ENCODE measurements at places on chromosomes 2 and 18.

DNA sequence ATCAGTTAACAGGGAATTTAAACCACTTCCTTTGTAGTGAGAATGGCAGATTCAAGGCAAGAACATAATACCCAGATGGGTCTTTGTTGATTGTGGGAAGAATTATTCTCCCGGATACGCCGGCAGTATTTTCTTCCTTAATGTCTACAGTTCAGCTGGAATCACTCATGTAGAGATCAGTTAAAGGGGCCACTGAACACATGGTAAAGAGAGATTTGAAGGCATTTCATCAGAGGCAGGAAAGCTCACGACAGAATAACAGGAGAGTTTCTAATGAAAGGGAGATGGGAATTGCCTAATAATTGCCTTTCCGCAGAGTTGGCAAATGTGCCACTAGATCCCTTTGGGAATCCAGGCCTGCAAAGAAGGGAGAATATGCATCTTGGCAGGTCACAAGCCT, 327.7 kb upstream of the ZNF804A start:
- no peak for DNase-seq

- DNase-seq, result peak; percentile 65
Observed at GRCh38 chr2:20650877-20651730, at the start of gene HS1BP3. Gene HS1BP3, minus strand, starts transcription at chr2:20651098. Its CDS starts 35 bp downstream, at chr2:20651063.

DNA sequence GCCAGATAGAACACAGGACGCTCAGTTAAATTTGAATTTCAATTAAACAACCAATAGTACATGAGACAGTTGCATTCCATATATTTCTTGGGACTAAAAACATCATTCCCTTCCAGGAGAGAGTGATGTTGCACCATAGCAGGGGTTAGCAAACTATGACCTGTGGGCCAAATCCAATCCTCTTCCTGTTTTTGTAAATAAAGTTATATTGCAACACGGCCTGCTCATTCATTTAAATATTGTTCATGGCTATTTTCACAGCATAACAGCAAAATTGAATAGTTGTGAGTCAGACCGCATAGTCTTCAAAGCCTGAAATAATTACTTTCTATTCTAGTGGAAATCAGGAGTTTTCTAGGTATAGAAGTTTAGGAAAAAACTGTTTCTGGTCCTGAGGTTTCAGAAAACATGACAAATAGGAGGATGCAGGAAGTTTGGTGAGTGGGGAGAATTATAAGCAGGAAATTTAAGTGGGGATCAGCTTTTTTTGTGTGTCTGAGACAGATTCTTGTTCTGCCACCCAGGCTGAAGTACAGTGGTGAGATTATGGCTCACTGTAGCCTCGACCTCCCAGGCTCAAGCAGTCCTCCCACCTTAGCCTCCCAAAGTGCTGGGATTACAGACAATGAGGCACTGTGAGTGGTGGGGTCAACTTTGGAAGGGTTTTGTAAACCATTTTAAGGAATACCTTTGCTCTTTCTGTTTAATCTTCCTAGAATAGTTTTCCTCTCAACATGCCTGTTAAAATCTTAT, 131.5 kb downstream of the SOCS6 start:
- no peak for DNase-seq

GRCh38 chr18:62196079-62196478, 9.0 kb downstream of the RELCH start:
- no peak for DNase-seq

DNA sequence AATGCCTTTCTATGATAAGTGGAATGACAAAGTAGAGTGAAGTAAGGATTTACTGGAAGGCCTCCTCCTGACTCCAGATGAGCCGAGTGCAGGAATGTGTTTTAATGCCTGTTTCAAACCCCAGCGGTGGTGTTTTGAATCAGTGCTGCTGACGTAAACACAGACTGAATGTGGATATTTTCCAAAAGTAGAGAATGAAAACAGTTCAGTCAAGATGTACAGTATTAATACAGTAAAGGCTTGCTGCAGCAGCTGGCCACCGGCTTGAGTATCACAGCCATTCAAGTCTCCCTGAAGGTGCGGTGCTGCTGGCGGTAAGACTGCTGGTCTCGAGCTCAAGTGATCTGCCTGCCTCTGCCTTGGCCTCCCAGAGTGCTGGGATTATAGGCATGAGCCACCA, 46.7 kb downstream of the ARHGAP28 start:
- DNase-seq, result no peak

DNA sequence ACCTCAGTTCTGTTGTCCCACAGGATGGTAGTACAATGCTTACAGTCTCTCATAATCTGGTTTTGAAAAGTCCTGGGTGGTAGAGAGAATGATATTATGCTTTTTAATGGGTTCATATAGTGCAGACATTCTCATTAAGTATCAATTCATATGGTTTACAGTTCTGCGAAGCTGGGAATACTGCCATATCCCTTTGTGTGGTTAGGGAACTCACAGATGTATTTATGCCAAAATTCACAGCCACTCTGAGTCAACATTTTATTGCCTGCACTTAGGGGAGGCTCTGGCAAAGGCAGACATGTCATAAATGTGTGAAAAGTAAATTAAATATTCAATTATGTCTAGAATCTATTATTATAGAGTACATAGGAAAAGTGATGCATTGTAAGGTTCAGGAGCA, 808.2 kb downstream of the SUCLG1 start:
- DNase-seq, result no peak

GRCh38 chr2:32278478-32278853, 762 bp downstream of the YIPF4 start:
- no peak for DNase-seq

DNA sequence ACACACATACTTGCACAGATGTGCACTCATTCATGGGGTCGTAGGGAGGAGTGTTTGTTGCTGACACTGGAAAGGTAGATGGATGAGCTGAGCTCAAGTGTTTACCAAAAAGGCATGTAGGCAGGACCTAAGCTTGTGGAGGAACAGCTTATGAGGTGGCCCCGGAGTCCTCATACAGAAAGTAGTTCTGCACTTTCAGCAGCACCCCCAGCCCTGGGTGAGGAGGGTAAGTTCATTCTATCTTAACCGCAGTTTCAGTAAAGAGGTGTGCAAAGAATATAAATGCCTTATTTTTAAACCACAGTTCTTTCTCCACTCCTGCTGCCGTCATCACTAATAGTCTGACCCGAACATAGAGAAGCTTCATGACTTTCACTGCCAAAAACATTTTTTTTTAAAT, 31.7 kb upstream of the RNF152 start:
- DNase-seq, result no peak

GRCh38 chr2:224982910-224983711, 59.2 kb downstream of the DOCK10 start:
- DNase-seq, result no peak

- no peak for DNase-seq
Observed at GRCh38 chr18:21194871-21195771, 46.9 kb upstream of the GREB1L start.

GRCh38 chr2:46225150-46225625, 72.0 kb upstream of the EPAS1 start:
- no peak for DNase-seq

DNA sequence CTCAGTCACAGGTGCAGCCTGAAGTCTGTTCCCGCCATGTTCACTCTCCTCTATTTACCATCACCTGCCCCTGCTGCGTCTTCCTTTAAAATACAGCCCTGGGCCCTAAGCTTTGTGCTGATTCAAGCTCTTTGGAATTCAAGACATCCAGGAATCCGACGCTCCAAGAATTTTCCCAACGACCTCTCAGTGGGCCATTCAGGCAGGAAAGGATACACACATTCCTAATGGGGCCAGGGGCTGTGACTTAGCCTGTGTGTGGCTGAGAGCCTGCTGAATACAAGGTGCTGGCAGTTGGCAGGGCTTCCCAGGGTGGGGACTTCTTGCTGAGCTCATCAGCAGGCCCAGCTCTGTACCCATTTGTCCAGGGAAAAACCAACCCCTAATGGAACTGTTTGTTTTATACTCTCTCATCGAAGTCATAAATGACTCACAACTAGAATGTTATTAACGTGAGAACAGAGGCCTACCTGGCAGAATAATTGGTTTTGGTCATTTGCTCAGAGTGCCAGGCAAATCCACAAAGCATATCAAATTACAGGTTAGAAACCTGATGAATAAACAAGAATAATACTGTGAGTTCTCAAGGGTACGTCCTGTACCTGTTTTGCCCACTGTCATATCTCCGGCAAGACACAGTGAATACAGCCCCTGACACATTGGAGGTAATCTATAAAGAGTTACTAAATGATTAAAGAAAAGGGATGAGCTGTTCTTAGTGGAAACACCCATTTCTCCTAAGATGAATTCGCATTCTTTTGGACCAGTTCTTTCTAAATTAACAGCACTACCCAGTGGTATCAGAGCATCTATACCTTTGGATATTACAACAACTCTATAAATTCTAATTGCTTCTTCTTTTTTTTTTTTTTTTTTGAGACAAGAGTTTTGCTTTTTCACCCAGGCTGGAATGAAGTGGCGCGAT, 12.6 kb upstream of the KCMF1 start:
- no peak for DNase-seq

- DNase-seq, result no peak
Observed at GRCh38 chr2:138042311-138042710, 78.0 kb downstream of the HNMT start.

DNA sequence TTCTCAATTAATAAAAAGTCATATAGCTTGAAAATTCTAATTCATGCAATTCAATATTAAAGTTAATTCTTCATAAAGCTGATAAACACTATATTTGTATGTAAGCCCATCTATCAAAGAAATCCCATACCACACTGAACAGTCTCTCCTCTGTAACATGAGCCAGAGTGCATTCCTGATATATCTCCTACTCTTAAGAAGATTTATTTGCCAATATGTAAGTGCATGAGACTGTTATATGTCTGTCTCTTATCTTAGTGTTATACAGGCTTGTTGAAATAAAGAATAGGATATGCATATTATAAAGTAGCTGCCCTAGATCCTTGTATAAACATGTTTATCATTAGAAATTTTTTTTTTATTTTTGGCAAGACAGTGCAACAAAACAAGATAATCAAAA, 40.4 kb upstream of the TTC32 start:
- no peak for DNase-seq

DNA sequence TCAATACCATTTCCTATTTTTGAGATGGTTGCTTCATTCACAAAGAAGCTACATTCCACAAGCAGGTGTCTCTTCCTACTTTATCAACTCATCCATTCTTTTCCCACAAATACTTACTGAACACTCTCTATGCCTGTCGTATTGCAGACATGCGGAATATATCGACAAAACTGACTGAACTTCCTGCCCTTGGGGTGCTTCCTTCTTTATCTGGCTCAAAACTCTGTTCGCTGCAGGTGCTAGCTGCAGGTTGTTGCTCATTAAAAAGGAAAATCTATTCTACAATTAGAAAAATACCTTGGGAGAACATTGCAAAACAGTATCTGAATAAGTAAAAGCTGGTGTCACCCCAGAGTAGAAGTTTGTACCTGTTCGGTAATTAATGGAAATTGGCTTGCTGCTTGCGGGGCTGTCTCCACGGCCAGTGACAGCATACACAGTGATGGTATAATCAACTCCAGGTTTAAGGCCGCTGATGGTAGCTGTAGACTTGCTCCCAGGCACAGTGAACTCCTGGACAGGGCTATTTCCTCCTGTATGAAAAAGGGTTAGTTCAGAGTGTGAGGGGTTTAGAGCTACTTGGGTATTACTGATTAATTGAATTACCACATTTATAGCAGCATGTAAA, 52.1 kb downstream of the FN1 start:
- no peak for DNase-seq

- no peak for DNase-seq
Observed at GRCh38 chr2:29657674-29658073, 263.7 kb downstream of the ALK start.

GRCh38 chr2:129741623-129742022, 237.8 kb upstream of the RAB6C start:
- no peak for DNase-seq

- no peak for DNase-seq
Observed at GRCh38 chr2:17592731-17593409, 52.4 kb downstream of the VSNL1 start.

DNA sequence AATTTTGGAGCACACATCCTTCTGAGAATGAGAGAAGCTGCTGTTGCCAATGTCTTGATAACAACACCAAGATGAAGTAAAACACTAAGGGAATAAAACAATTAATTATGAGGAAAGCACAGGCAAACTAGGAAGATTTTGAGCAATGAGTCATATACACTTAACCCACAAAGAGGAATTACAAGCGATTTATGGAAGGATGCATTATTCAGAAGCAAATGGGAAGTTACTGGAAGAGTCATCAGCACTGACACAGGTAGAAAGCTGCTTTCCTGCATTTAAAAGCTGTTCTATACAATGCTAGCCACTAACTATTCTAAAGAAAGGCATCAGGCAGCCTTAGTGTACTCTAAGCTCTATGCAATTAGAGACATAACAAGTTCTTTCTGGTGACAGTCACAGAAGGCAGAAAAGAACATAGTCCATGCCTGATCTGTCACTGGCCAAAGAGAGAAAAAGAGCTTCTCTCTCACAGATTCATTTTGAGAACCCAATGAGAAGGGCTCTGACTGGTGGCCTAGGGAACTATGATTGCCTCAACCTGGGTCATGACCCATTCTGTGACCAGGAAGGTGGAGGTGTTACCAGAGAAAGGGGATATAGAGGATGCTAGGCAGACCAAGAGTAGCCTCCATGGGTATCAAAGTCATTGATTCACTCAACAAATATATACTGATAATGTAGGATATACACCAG, 45.4 kb downstream of the M1AP start:
- no peak for DNase-seq

All from stimulated activated CD4-positive, alpha-beta T cell treated with anti-CD3 and anti-CD28 coated beads, TNF-alpha, amount 100 ng/mL, for 1 hour (primary cell).